Naive B cell (primary cell): ENCODE measurements at places on chromosomes 7 and 10. TPM values are rescaled to one million over a fixed set of nuclear protein-coding genes. Genes with fewer than 3 reads are reported as not detected.
A peak's percentile ranks its signal among the peaks of the same experiment; 100 is the strongest.

DNA sequence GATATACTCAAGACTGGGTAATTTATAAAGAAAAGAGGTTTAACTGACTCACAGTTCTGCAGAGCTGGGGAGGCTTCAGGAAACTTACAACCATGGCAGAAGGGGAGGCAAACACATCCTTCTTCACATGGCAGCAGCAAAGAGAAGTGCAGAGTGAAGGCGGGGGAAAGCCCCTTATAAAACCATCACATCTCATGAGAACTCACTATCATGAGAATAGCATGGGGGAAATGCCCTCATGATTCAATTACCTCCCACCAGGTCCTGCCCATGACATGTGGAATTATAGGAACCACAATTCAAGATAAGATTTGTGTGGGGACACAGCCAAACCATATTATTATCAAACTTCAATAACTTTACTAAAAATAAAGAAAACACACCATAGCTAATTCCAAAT, 30.4 kb upstream of the JAZF1 start:
- no peak overlapping the region for H3K4me3 ChIP-seq
- peaks cover 43% of the 10 kb centered on the region for H3K4me1 ChIP-seq
- no peak for DNase-seq
- peaks cover 17% of the 10 kb centered on the region for H3K36me3 ChIP-seq
- no peaks in the 10 kb centered on the region for H3K27me3 ChIP-seq

DNA sequence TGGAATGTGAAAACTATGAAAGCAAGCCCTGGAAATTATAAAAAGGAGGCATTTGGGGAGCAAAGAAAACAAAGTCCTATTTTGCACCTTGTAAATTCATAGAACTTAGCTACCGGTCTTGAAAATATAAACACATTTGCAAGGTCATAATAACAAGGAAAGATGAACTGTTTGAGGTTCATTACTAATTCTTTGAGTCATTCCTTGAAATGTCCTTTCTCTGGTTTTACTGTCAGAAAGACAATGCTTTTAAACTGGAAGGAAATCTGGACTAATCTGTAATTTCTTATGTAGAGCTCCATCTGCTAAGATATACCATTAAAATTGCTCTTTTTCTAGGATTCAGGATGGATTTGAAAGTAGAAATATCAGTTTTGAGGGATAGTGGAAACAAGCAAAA, 1.4 kb downstream of the ERLIN1 start:
- H3K27ac ChIP-seq, result peak overlapping the region; percentile 97
- no peak for DNase-seq
- peak overlapping the region; percentile 98 for H3K4me3 ChIP-seq
- no peaks in the 10 kb centered on the region for H3K27me3 ChIP-seq
- no peaks in the 10 kb centered on the region for H3K36me3 ChIP-seq
- H3K4me1 ChIP-seq, result peaks cover 36% of the 10 kb centered on the region

- no peak for DNase-seq
- H3K4me1 ChIP-seq, result peaks cover 47% of the 10 kb centered on the region
- H3K36me3 ChIP-seq, result peaks cover 12% of the 10 kb centered on the region
- no peak overlapping the region for H3K4me3 ChIP-seq
Observed at GRCh38 chr7:55545496-55545895, 26.8 kb downstream of the VOPP1 start.

GRCh38 chr10:97704341-97704740, 9.2 kb upstream of the MARVELD1 start:
- H3K27me3 ChIP-seq, result peaks cover 23% of the 10 kb centered on the region
- H3K36me3 ChIP-seq, result no peaks in the 10 kb centered on the region
- no peak overlapping the region for H3K27ac ChIP-seq
- peaks cover 4% of the 10 kb centered on the region for H3K4me1 ChIP-seq

- no peak for DNase-seq
- no peak overlapping the region for H3K27ac ChIP-seq
- H3K36me3 ChIP-seq, result no peaks in the 10 kb centered on the region
- no peaks in the 10 kb centered on the region for H3K4me1 ChIP-seq
- H3K27me3 ChIP-seq, result no peaks in the 10 kb centered on the region
Observed at GRCh38 chr7:13359656-13360055, 629.8 kb downstream of the ETV1 start.

- DNase-seq, result no peak
- H3K36me3 ChIP-seq, result peaks cover 4% of the 10 kb centered on the region
- H3K27ac ChIP-seq, result peak overlapping the region; percentile 81
- peaks cover 73% of the 10 kb centered on the region for H3K4me1 ChIP-seq
- H3K27me3 ChIP-seq, result no peaks in the 10 kb centered on the region
- H3K4me3 ChIP-seq, result peak overlapping the region; percentile 24
Observed at GRCh38 chr7:4742051-4742573, 33.3 kb upstream of the AP5Z1 start.

DNA sequence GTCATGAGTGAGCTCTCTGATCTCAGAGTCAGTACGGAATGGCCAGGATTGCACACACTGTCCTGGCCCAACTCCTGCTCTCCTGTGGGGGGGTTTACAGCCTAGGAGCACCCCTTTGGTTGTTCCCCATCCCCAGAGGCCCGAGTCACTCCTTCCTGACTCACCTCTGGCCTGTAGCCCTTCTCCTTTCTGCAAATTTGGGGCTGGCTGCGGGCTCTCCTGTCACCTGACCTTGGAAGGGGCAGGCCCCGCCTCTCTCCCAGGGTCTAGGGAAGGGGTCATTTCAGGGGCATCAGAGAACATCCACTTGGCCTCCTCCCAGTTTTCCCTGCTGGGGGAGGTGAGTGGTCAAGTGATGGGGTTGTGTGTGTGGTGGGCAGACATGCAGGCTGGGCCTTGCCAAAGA, 1.7 kb downstream of the NYAP1 start:
- H3K36me3 ChIP-seq, result no peaks in the 10 kb centered on the region
- peaks cover 10% of the 10 kb centered on the region for H3K4me1 ChIP-seq
- no peak for DNase-seq

DNA sequence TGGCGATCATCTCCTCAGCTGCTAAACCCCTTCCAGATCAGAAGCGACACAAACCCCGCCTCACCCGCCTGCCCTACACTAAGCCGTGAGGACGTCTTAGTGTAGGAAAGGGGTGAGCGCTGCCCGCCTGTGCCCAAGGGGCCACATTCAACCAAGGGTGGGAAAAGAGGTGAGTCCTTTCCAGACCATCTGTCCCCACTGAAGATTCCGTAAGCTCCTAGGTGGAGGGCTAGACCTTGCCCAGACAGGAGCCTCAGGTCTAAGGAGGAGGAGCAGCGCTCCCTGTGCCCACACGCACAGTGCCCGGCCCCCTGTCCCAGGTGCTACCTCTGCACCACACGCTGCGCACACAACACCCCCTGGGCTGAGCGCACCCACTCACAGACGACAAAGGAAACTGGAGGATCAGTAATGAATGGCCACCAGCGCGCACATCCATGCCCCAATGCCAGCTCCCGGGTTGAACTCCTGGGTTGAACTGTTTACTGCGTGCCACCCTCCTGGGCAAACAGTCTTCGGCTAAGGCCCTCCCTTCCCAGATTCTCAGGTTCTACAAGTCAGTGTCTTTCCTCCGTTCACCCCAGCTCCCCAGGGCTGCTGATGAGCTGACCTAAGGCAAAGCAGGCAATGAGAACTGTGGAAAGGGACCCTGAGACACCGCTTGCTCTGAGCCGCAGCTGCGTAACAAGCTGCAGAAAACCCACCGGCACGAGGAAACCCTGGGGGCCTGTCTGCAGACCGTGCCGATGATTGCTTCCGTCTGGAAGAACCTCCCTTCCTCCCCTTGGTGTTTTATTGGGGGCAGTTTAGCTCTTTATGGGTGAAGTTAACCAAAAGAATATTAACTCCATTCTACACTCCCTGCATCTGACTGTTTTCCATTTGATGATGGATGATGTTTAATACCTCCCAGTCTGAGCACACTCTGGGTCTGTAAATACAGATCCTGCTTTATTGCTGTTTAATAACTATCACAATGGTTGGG, 185.9 kb downstream of the MAD1L1 start:
- H3K4me1 ChIP-seq, result peaks cover 27% of the 10 kb centered on the region
- no peak overlapping the region for H3K4me3 ChIP-seq
- H3K36me3 ChIP-seq, result no peaks in the 10 kb centered on the region
- no peak for DNase-seq

GRCh38 chr10:116848944-116849247, 403 bp upstream of the ENO4 start:
- H3K36me3 ChIP-seq, result peaks cover 6% of the 10 kb centered on the region
- peaks cover 41% of the 10 kb centered on the region for H3K27me3 ChIP-seq
- peak overlapping the region; percentile 70 for H3K4me3 ChIP-seq
- no peak for DNase-seq
- peaks cover 5% of the 10 kb centered on the region for H3K4me1 ChIP-seq

- DNase-seq, result no peak
- H3K27ac ChIP-seq, result peak overlapping the region; percentile 89
- peaks cover 17% of the 10 kb centered on the region for H3K27me3 ChIP-seq
- peaks cover 16% of the 10 kb centered on the region for H3K4me1 ChIP-seq
- H3K4me3 ChIP-seq, result peak overlapping the region; percentile 93
- peaks cover 4% of the 10 kb centered on the region for H3K36me3 ChIP-seq
Observed at GRCh38 chr10:47165168-47165710, 134.8 kb upstream of the GDF10 start.

DNA sequence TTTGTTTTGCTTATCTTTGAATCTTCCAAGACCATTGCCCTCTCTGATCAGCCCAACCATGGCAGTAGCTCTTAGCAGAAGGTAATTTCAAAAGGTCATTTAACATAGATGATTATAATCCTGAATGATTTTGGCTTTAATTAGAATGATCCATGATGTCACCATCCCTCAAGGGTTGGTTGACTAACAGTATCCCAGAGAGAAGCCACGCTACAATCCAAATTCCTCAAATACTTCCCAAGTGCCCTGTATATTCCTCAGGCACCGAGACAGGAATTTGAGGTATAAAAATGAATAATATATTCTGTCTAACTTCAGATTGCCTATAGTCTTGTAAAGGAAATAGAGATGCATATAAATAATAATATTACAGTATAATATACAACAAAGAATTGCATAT, 42.1 kb upstream of the TMEM196 start:
- no peak overlapping the region for H3K4me3 ChIP-seq
- no peak overlapping the region for H3K27ac ChIP-seq
- DNase-seq, result no peak
- H3K36me3 ChIP-seq, result no peaks in the 10 kb centered on the region

DNA sequence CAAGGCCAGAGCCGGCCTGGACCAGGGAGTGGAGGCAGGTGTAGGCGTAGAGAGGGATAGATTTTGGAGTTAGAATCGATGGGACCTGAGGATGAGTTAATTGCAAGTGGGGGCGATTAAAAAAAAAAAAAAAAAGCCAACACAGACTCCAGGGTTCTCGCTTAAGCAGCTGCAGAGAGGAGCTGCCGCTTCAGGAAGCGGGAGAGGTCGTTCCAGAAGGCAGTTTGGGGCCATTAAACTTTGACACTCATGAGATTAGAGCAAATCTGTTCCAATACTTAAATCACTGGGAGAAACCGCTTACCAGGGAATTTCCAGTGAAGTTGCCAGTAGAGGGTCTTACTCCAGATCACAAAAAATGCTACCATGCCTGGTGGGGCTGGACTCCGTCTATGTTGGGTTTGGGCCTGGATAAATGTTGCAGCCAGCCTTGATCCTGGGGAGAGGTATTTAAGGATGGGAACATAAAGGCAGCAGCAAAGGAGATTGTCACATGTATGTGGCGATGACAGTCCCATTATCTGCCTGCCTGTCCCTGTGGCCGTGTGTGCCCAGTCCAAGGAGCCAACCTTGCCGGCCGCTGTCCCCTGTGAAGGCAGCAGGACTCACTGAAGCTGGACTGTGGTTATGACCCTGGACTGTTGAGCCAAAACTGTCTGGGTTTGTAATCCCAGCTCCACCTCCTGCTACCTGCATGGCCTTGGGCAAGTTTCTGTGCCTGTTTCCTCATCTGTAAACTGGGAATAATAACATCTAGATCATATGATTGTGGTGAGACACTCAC, 23.9 kb upstream of the GRID1 start:
- H3K36me3 ChIP-seq, result no peaks in the 10 kb centered on the region
- H3K27me3 ChIP-seq, result peaks cover 64% of the 10 kb centered on the region
- peak overlapping the region; percentile 59 for H3K4me3 ChIP-seq
- no peak overlapping the region for H3K27ac ChIP-seq
- DNase-seq, result no peak

- peaks cover 62% of the 10 kb centered on the region for H3K27me3 ChIP-seq
- no peak for DNase-seq
- H3K4me1 ChIP-seq, result peaks cover 28% of the 10 kb centered on the region
- H3K27ac ChIP-seq, result no peak overlapping the region
- no peak overlapping the region for H3K4me3 ChIP-seq
- no peaks in the 10 kb centered on the region for H3K36me3 ChIP-seq
Observed at GRCh38 chr10:28680358-28680752, 3.0 kb downstream of the BAMBI start.

- H3K4me3 ChIP-seq, result peak overlapping the region; percentile 89
- peaks cover 47% of the 10 kb centered on the region for H3K4me1 ChIP-seq
- no peaks in the 10 kb centered on the region for H3K27me3 ChIP-seq
- no peak for DNase-seq
Observed at GRCh38 chr7:18289788-18290187, 205.8 kb upstream of the HDAC9 start.

GRCh38 chr7:105874055-105874454, 2.3 kb downstream of the ATXN7L1 start:
- peaks cover 9% of the 10 kb centered on the region for H3K4me1 ChIP-seq
- no peak for DNase-seq
- no peak overlapping the region for H3K27ac ChIP-seq
- H3K27me3 ChIP-seq, result peaks cover 22% of the 10 kb centered on the region
- H3K4me3 ChIP-seq, result no peak overlapping the region

DNA sequence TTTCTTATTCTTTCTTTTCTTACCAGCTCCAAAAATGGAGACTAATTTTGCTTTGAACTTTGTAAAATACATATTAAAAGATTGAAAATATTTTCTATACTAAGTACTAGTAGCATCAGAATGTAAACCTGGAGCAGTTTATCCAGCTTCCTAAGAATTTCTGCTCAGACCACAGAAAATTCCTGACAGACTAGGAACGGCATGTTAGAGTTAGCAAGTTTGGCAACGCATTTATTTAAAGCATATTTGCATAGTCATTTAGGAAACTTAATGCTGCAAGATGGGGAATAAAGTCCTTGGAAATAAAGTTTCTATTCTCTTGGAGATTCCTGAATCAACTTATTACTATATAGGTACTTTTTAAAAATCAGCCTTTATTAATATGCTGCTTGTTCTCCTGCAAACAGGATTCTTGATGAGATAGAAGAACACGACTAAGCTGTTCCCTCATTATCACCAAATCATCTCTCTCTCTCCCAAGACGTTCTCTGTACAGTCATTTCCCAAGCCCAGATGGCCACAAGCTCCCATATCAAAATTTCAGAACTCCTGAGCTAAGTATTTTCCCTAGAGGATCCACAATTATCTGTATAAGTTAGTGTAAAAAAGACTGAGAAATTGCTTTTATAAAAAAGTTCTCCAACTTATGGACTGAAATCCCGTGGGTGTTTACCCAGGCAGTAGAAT, 305.8 kb upstream of the NEBL start:
- H3K4me3 ChIP-seq, result no peak overlapping the region
- no peaks in the 10 kb centered on the region for H3K4me1 ChIP-seq
- no peaks in the 10 kb centered on the region for H3K36me3 ChIP-seq
- H3K27ac ChIP-seq, result no peak overlapping the region

Gene ARHGEF35
- 5.1 TPM for polyA plus RNA-seq

Gene PPRC1
- polyA plus RNA-seq, result 11.3 TPM

Gene GTPBP4
- 20.8 TPM for polyA plus RNA-seq

Gene DLX5
- not detected for polyA plus RNA-seq

Gene HGF
- polyA plus RNA-seq, result 0.31 TPM

Gene SHTN1
- not detected for polyA plus RNA-seq
